ENCODE measurements at places on chromosomes 6 and 20.

DNA sequence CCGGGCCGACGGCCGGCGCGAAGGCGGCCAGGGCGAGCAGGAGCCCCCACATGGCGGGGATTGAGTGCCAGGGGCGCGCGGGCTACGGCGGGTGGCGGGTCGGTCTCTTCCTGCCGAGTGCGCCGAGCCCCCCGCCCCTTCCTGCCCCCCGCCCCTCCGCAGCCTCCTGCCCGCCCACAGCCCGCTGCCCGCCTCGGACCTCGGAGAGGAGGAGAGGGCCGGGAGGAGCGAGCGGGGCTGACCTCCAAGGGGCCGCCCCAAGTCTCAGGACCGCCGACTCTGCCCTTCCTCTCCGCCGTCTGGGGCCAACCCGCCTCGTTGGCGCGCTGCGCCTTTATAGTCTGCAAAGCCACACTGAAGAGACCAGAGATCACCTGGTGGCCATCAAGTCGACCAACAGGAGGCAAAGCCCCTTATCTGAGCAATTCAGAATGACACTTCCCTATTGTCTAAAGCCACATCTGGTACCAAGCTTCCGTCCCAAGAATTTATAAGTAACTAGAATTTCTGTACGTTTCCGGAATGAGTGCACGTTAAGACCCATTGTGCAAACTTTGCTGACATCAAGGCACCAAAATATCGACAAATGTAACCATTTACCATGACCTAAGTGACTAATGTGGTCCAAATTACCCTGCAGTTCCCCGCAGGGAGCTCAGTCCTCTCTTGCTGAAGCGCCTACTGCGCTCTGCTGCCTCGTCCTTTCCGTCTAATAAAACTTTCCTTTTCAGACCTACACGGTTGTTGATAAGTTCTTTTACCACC is at the start of gene CPXM1:
Gene CPXM1 (minus strand): TSS at position 107 of the 765 bp plus-strand sequence. CDS start 55 bp downstream, at position 52.
- peak; percentile 6 for DNase-seq

DNA sequence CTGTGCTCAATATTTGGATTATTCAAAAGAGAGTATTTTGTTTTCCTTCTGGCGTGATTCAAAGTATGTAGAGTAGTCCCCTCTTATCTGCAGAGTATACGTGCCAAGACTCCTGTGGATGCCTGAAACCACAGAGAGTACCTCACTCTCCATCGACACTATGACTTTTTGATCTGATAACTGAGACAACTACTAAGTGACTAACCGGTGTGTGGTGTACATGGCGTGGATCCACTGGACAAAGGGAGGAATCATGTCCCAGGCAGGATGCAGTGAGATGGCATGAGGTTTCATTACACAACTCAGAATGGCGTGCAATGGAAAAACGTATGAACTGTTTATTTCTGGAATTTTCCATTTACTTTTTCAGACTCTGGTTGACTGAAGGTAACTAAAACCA is 112.2 kb upstream of the PDE7B start:
- DNase-seq: peak; percentile 69

DNA sequence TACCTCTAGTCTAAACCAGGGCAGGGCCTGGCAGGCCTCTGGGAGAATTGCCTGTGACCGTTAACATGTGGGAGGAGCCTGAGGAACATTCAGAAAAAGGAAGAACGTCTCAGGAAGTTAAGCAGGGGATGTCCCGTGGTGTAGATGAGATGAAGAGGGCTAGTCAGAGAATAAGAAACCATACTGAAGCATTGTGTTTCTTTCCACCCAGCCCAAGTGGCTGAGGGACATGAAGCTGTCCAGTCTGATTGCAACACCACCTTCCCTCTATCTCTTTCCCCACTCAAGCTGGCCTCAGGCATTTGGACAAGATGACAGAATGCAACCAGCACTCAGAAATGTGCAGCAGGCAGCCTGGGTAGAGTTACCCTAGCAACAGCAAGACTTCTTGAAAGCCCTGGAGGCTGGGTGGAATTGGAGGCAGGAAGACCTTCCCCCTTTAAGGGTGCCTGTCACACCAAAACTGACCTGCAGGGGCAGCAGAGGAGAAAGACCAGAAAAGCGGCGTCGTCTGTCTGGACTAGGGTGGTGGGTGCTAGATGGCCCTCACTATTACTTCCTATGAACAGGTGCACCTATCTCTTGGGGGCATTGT is 186.1 kb downstream of the UNC5CL start:
- no peak for DNase-seq

DNA sequence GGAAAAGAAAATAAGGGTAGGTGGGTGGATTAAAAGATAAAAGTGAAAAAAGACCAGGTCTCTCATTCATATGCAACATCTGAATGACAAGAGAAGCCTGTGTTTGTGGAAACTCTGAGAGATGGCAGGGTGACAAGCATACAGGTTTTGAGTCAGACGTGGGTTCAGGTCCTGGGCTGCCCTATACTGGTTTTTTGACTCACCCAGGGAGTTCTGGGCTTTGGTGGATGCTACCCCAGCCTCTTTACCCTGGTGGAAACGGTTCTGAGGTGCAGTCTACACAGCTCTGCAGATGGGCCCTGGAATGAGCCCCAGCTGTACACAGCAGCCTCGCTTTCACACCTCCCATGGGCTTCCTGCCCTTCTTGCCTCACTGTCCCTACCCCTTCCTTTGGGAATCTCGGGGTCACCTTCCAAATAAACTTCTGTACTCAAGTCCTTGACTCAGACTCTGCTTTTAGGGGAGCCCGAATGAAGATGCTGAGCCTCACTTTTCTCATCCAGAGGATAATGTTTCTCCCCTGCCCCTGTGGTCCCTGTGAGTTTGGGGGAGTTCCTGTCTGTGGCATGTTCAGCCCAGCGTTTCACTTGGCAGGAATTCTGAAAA is 77.7 kb upstream of the CLDN20 start:
- peak; percentile 33 for DNase-seq

DNA sequence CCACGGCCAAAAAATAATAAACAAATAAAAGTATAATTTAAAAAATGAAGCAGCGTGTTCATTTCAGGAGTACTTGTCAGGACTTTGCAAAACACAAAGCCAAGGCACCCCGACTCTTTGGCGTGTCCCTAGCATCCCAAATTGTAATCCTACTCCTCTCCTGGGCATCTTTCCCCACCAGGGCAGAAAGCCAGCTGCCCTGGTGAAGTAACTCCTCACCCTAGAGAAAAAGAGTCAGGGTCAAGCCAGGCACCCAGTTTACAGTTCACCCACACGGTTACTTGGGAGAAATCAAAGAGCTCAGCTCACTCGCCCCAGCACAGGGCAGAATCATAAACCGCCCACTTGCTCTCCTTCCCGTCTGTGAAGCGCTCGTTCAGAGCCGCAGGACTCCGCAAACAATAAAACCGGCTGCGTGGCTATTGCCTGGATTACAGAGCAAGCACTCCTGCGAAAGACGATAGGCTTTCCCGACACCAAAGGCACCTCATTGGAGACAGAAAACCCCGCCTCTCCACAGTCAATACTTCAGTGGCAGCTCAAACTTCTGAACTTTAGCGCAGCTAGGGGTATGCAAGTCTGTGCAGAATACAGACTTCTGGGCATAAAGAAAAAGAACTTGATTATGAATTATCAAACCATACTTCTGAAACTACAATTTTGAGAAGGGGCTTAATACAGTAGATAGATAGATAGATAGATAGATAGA is 73.0 kb upstream of the NHSL1 start:
- DNase-seq: peak; percentile 83

DNA sequence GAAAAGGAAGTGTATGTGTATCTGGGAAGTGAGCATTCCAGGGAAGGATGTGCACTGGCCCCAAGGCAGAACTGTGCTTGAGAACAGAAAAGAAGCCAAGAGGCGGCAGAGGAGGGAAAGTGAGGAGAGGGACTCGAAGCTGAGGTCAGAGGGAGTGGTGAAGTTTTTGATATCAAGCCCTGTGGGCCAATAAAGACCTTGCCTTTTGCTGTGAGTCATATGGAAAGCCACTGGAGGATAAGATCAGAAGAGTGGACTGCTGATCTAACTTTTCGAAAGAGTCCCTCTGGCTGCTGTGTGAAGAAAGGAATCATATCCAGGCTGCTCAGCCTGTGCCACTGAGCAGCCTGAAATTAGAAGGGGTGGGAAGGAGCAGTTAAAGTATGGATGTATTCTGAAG is 99.4 kb downstream of the EYA4 start:
- DNase-seq: peak; percentile 14

DNA sequence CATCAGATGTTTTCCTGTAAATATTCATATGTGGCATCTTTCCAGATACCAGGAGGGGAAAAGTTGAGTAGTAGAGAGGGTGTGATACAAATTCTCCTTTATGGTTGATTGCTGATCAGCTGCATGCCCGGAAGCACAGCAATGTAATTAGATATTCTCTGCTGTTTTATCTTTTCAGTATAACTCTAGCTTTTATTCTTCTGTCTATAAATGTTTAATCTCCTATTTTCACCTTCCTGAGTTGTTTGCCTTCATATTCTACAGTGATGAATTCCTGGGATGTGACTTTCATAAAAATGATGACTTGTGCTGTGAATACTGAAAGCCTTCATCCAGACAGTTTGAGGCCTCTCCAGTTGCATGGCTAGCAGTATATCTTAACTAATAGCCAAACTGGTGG is 53.7 kb downstream of the SH3BGRL2 start:
- no peak for DNase-seq

DNA sequence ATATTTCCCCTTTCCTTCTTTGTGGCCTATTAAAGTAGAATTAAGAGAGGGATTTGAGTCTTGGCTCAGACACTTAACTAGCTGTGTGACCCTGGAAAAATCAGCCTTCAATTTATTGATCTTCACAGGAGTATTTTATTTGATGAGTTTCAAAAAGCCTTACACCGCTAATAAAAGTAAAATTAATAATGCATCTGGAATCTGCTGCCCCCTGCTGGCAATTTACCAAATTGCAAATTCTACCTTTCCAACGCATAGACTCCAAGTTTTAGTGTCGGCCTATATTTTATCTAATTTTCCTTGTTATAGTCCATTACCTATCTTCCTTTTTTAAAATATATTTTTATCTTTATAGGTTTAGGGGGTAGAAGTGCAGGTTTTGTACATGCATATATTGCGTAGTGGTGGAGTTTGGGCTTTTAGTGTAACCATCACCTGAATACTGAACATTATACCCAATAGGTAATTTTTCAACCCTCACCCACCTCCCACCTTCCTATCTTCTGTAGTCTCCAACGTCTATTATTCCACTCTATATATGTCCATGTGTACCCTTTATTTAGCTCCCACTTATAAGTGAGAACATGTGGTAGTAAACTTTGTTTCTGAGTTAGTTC is 46.3 kb downstream of the GOPC start:
- DNase-seq: peak; percentile 47

DNA sequence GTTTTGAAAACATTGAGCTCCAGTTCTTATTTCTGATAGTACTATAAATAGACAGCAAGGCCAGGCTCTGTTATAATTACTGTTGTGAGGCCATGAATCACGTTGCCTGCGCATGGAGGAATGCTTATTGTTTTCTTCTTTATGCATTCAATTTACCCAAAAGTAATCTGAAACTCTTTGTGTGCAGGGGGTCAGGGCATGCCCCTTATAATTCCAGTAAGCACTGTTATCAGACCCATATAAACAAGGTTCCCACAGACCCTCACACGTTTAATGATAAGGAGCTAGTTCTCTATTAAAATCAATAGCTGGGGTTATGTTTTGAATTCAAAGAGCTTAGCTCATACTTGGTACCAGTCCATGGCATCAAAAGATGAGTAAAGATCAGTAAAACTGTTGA is 174.8 kb upstream of the ARG1 start:
- no peak for DNase-seq

GRCh38 chr6:168037242-168037641 is 39.8 kb downstream of the KIF25 start:
- DNase-seq: no peak

GRCh38 chr6:139881728-139882211 is 507.3 kb upstream of the CITED2 start:
- DNase-seq: peak; percentile 55

GRCh38 chr6:131545317-131545716 is 27.7 kb upstream of the ARG1 start:
- DNase-seq: no peak

DNA sequence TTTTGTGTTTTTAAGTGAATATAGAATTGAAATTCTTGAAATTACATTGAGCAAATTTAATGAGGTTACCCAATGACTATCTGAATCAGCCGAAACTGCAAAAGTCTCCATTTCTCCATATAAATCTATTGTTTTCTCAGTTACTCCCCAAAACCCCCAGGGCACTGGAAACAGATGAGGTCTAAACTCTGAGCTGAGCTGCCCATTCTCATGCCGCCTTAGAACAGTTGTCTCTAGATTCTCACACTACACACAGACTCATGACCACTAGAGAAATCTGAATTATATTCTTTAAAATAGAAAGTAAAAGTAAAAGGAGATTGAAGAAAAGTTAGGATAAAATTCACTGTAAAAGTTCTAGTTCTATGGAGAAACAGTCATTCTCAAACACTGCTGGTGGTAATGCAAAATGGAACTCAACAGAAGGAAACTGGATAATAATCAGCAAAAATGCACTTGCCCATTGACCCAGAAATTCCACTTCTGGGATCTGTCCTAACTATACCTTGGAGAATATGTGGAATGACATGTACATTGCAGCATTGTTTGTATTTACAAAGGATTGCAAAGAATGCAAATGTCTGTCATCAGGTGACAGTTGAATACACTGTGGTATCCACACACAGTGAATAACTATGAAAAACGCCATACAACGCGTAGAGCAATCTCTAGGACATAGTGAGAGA is 125.5 kb downstream of the IPCEF1 start:
- no peak for DNase-seq

DNA sequence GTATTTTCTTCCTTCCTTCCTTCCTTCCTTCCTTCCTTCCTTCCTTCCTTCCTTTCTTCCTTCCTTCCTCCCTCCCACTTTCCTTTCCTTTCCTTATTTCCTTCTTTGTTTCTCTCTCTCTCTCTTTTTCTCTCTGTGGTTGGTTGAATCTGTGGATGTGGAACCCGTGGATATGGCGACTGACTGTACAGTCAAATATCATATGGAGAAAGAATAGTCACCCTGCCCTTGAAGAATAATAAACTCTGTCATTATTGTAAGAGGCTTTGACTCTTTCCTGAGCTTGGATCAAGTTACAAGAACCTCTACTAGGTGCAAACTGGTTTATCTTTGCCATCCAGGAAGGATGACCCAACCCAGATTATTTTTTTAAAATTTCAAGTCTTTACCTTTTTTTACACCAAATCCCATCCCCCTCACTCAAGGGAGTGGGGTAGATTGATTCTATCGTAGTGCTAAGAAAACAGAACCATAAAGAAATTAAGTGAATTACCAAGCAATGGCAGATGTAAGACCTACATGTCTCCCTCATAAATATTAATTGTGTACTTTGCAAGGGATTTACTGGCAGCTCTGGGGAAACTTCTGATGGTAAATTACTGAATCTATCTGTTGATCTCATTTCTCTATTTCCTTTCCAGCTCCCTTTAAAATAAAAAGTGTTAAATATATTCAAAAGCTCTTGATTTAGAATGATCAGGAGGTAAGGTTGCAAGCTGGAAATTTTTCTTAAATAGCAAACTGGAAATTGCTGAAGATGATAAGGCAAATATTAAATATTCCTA is 667.5 kb downstream of the UTRN start:
- DNase-seq: no peak
